ENCODE measurements at places on chromosomes 13 and 19.

DNA sequence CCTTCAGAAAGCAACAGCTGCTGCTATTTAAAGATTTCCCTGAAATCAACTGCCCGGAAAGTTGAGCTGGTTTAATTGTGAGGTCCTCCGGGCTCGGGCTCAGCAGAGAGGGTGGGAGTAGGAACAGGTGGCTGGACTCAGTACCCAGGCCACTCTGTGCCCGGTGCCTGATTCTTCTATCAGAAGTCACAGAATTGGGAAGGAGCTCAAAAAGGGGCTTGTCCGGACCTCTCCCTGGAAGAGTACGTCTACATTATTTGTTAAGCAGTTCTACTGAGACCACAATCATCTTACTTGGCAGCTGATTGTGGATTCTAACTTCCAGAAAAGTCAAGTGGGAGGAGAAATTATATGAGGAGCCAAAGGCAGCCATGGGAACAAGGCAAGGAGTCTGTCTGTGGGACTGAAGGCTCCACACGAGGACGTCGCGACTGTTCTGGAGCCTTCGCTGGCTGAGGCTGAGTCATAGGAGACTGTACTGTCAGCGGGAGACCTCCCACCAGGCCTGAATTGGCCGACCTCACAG, 91.7 kb upstream of the ANKRD10 start:
- H3K27ac ChIP-seq = peak overlapping the region; percentile 69
- H3K4me1 ChIP-seq = peaks cover 7% of the 10 kb centered on the region
- no peak overlapping the region for H3K4me3 ChIP-seq
- DNase-seq = no peak
- no peaks in the 10 kb centered on the region for H3K27me3 ChIP-seq
- H3K36me3 ChIP-seq = no peaks in the 10 kb centered on the region

- DNase-seq = no peak
- H3K36me3 ChIP-seq = peaks cover 5% of the 10 kb centered on the region
- no peak overlapping the region for H3K27ac ChIP-seq
- no peaks in the 10 kb centered on the region for H3K4me1 ChIP-seq
Observed at GRCh38 chr13:98460516-98460915, 116.4 kb downstream of the STK24 start.

DNA sequence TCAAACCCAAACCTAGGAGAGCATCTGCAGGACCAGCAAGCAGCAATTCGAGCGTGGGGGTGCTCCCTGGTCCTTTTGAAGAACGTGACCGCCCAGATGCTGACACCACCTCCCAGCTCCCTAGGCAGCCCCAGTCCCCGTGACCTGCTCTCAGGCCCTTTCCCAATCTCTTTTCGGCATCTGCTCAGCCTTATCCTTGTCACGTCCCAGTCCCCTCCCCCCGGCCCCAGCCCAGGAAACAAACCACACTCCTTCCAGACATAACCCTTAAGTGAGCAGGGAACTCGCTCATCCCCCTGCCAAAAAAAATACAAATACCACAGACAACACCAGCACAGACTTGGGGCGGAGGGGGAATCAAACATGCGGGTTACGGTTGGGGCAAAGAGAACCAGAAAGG, 3.3 kb downstream of the MLLT1 start:
- no peaks in the 10 kb centered on the region for H3K27me3 ChIP-seq
- peaks cover 54% of the 10 kb centered on the region for H3K4me1 ChIP-seq
- peak overlapping the region; percentile 83 for H3K27ac ChIP-seq
- H3K4me3 ChIP-seq = no peak overlapping the region

DNA sequence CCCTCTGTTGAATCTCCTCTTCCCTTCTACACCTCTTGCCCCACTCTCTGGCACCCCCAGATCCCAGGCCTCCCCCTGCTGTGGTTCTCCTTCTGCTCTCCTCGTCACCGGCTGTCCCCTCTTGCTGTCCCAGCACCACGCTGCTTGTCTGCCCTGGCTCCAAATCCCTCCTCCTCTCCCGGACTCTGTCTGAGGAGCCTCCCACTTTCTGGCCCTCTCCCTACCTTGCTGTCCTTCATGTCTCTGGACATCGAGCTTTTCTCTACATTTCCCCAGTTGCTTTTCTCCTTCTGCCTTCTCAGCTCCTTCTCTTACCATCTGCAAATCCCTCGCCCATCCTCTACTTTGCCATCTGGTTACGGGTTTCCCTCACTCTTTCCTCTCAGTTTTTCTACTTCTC, 1.2 kb downstream of the ZNF347 start:
- H3K27me3 ChIP-seq = no peaks in the 10 kb centered on the region
- H3K27ac ChIP-seq = peak overlapping the region; percentile 73
- H3K36me3 ChIP-seq = peaks cover 4% of the 10 kb centered on the region
- no peak for DNase-seq
- H3K4me3 ChIP-seq = peak overlapping the region; percentile 76
- no peaks in the 10 kb centered on the region for H3K4me1 ChIP-seq

GRCh38 chr13:23651887-23652286, 81.7 kb downstream of the TNFRSF19 start:
- H3K4me1 ChIP-seq = no peaks in the 10 kb centered on the region
- no peak overlapping the region for H3K27ac ChIP-seq
- H3K27me3 ChIP-seq = no peaks in the 10 kb centered on the region
- no peaks in the 10 kb centered on the region for H3K36me3 ChIP-seq
- no peak overlapping the region for H3K4me3 ChIP-seq

DNA sequence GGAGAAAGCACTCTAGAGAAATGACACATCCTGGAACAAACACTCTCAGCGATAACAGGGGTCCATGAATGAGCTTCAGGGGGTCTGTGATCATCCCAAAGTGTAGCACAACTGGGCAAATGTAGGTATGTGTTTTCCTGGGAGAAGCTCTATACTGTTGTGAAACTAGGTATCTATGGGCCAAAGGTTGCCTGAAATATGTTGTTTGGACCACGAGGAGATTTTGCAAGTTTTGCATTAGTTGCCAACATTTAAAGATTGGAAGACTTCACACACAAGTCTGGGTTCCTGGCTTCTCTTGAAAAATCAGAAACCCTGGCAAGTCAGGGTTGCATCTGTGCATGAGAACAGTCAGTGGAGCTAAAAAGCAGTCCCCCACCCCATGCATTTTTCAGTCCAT, 26.7 kb upstream of the POU2F2 start:
- no peaks in the 10 kb centered on the region for H3K36me3 ChIP-seq
- no peak overlapping the region for H3K4me3 ChIP-seq
- DNase-seq = no peak
- H3K4me1 ChIP-seq = no peaks in the 10 kb centered on the region
- H3K27ac ChIP-seq = no peak overlapping the region

DNA sequence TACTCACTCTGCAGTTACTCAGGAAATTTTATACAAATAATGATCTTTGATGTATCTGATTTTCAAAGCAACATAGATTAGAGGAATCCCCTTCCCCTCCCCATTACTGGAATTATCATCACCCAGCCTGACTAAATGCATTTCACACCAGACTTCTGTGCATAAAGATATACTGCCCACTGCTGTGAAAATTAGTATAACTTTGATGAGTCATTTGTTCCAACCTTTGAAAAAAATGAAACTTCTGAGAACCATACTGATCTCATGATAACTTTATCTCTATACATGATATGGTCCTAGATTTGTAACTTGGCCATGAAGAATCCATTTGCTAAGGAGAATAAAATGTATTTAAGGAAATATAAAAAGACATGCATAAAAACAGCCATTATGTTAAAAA, 63.9 kb downstream of the GPC6 start:
- H3K27me3 ChIP-seq = no peaks in the 10 kb centered on the region
- H3K36me3 ChIP-seq = no peaks in the 10 kb centered on the region
- H3K4me1 ChIP-seq = no peaks in the 10 kb centered on the region

GRCh38 chr13:111347438-111347837, 27.0 kb downstream of the TEX29 start:
- DNase-seq = no peak
- H3K4me3 ChIP-seq = no peak overlapping the region
- no peaks in the 10 kb centered on the region for H3K4me1 ChIP-seq

- no peaks in the 10 kb centered on the region for H3K36me3 ChIP-seq
- no peak overlapping the region for H3K27ac ChIP-seq
- no peaks in the 10 kb centered on the region for H3K27me3 ChIP-seq
- no peaks in the 10 kb centered on the region for H3K4me1 ChIP-seq
- DNase-seq = no peak
Observed at GRCh38 chr13:79098596-79098995, 307.5 kb downstream of the RBM26 start.

DNA sequence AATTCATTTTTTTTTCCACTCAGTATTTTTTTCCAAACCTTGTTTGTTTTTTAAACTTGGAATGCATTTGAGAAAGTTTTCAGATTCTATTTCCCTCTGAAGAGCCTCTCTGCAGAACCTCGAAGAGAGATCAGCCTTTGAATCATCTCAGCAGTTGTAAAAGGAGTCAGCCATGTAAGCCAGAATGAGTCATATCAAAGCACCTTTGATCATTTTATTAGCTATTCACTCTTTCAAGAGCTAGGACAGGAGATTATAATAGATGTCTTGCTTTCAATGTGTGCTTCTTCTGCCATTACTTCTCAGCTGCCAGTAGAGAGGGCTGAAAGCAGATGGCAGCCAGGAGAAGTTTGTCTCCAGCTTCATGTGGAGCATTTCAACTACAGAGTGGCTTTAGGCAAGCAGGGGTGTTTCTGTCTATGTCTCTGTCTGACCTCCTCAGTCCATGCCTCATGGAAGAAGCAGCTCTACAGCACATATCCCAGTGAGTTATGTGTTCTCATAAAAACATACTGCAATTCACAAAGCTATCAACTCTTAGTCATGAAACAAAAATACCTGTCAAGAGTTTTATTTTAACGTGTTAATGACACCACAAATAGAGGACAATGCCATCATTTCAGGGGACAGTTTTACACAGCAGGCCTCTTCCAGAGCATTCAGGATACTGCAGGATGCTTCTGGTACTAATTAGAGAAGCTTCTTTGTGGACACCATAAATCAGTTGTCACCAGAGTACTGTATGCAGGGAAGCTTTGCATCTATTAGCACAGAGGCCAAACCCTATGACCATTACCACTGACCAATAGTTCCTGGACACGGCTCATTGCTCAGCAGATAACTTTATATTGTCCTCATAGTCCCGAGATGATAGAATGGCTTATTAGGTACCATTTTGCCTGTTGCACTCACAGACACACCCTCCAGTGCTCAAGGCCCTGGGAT, 94.3 kb downstream of the NHLRC3 start:
- no peaks in the 10 kb centered on the region for H3K36me3 ChIP-seq
- H3K27ac ChIP-seq = no peak overlapping the region
- no peak overlapping the region for H3K4me3 ChIP-seq
- DNase-seq = no peak

GRCh38 chr13:56720841-56721240, 419.9 kb upstream of the PRR20A start:
- H3K4me1 ChIP-seq = no peaks in the 10 kb centered on the region
- no peak for DNase-seq
- H3K27ac ChIP-seq = no peak overlapping the region
- H3K27me3 ChIP-seq = no peaks in the 10 kb centered on the region

DNA sequence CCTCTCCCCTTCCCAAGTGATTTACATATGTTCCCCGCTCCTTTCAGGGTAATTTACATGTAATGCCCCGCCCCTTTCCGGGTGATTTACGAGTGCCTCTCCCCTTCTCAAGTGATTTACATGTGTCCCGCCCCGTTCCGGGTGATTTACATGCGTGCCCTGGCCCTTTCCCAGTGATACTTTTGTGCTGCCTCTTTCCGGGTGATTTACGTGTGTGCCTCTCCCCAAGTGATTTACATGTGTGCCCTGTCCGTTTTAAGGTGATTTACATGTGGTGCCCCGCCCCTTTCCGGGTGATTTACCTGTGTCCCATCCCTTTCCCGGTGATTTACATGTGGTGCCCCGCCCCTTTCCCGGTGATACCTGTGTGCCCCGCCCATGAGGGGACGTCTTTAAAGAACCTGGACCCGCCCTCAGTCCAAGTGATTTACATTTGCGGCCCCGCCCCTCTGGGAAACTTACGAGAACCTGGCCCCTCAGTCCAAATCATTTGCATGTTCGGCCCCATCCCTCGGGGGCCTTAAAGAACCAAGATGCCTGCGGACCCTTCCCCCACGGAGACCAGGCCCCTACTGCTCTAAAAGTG, 559 bp upstream of the LENG9 start:
- peak overlapping the region; percentile 58 for H3K4me3 ChIP-seq
- H3K36me3 ChIP-seq = peaks cover 18% of the 10 kb centered on the region
- H3K27ac ChIP-seq = peak overlapping the region; percentile 98
- DNase-seq = peak; percentile 98
- H3K27me3 ChIP-seq = no peaks in the 10 kb centered on the region

GRCh38 chr19:29552454-29553280, 26.9 kb downstream of the VSTM2B start:
- H3K27me3 ChIP-seq = peaks cover 7% of the 10 kb centered on the region
- H3K27ac ChIP-seq = no peak overlapping the region
- no peaks in the 10 kb centered on the region for H3K4me1 ChIP-seq
- H3K4me3 ChIP-seq = no peak overlapping the region

DNA sequence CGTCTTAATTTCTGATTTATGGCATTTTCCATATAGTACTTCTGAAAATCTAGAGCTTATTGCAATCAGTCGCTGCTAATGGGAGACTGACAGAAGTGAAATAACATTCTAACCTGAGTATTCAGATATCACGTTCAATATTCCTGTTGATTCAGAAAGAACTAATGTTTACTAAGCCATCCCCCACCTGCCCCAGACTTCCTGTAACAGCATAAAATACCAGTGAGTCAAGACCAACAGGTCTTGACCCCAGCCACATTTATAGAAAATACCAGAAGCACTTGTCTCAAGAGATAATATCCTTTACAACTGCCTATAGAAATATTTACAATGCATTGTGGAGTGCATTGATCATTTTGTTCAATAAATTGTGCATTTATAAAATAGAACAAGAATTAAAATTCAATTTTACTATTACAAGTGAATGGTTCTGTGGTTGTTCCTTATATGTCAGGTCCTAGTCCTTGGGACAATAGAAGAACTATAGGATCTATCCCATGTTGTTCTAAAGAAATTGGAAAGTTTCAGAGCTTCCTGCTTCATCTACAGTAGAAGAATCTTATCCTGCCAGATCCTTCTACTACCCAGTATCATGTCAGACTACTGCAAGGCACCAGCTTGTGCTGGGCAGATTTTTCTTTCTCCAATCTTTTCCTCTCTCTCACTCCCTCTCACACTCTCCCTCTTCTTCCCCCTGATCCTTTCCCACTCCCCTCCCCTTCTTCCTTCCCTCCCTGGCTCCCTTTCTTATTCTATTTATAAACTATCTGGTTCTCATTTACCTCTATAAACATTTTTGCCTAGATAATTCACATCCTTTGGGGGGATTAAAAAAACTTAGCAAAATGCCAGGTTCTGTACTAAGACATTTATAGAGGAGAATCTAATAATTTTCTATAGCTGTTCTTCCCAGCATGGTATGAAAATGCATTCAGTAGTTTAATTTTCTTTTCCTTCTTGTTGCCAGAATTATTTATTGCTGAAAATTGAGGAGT, 629.9 kb downstream of the DIAPH3 start:
- no peak overlapping the region for H3K27ac ChIP-seq
- H3K27me3 ChIP-seq = no peaks in the 10 kb centered on the region
- no peak overlapping the region for H3K4me3 ChIP-seq
- no peaks in the 10 kb centered on the region for H3K36me3 ChIP-seq

GRCh38 chr19:13573056-13573667, 66.9 kb upstream of the CACNA1A start:
- H3K27ac ChIP-seq = no peak overlapping the region
- peaks cover 7% of the 10 kb centered on the region for H3K27me3 ChIP-seq
- no peaks in the 10 kb centered on the region for H3K36me3 ChIP-seq
- DNase-seq = no peak
- H3K4me1 ChIP-seq = no peaks in the 10 kb centered on the region
- H3K4me3 ChIP-seq = no peak overlapping the region
